D721Med (cell line): ENCODE measurements at places on chromosomes 1 and 21.
A peak's percentile ranks its signal among the peaks of the same experiment; 100 is the strongest.

- DNase-seq = no peak
These were observed 103.2 kb upstream of the COA6 start for GRCh38 chr1:234270093-234270492.

DNA sequence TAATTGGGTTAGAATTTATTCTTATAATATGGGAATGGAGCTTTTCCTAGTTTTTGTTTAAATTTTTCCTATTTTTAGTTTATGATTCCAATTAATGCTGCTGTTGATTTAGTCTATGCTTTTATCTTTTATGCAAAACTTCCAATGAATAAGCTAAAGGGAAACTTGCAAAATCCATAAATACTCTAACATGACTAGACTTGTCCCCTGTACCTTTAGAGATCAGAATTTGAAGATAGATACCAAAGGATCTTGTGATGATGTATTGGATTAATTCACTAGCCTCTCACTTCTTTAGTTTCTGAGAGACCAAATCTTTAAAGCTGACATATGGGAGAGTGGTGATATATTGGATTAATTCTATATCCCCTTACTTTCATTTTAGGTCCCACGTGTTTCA lies 306.6 kb upstream of the PRMT6 start:
- DNase-seq = no peak

GRCh38 chr1:89525169-89525855 lies 683 bp downstream of the LRRC8B start:
- DNase-seq = no peak

- DNase-seq = no peak
These were observed 1237.5 kb downstream of the AMY1C start for GRCh38 chr1:104987210-104987609.

DNA sequence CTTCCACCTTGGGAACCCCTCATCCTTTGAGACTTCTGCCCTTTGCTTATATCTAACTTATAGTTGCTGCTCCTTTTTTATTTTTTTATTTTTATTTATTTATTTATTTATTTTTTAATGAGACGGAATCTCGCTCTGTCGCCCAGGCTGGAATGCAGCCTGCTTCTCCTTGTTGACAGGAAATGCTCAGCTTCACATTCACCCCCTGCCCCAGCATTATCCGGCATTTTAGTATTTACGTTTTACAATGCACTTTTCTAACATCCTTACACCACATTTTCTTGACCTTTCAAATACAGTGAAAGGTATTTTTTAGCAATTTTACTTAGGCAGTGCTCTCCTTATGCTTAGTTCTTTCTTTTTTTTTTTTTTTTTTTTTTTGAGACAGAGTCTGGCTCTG lies 14.9 kb downstream of the CXADR start:
- no peak for DNase-seq

- DNase-seq = no peak
These were observed 5.1 kb upstream of the PLEKHO1 start for GRCh38 chr1:150144606-150145005.

DNA sequence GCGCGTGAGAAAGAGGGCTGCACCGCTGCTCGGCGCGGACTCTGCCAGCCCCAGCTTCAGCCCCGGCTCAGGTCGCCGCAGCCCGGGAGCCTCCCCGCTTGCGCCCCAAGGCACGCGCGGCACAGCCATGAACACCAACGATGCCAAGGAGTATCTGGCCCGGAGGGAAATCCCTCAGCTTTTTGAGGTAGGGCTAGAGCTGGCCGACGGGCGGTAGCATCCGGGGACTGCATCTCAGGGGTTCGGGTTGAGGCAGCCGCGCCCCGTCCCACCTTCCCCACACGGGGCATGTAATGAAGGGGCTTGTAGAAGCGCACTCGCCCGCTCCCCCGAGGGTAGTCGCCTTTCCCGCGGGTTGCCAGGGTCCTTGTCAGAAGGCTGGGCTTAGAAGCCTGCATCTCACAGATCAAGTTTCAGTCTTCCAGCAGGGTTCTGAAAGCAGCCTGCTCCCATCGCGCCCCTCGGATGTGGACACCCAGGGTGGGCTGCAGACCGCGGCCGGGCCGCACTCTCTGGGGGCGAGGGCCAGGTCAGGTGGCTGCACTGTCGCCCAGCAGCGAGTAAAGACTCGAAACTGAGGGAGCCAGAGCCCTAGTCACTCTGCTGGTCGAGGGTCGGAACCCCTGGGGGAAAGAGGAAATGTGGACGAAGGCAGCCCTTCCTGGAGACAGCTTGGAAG lies 507 bp downstream of the AK5 start:
- DNase-seq = peak; percentile 32

- no peak for DNase-seq
These were observed 230.5 kb downstream of the TPR start for GRCh38 chr1:186144505-186144904.

- DNase-seq = peak; percentile 13
These were observed 44.6 kb downstream of the TTLL7 start for GRCh38 chr1:83954166-83954823.

GRCh38 chr1:86288586-86289147 lies 107.5 kb downstream of the ODF2L start:
- no peak for DNase-seq

GRCh38 chr1:62407398-62408009 lies 29.3 kb upstream of the USP1 start:
- peak; percentile 30 for DNase-seq

DNA sequence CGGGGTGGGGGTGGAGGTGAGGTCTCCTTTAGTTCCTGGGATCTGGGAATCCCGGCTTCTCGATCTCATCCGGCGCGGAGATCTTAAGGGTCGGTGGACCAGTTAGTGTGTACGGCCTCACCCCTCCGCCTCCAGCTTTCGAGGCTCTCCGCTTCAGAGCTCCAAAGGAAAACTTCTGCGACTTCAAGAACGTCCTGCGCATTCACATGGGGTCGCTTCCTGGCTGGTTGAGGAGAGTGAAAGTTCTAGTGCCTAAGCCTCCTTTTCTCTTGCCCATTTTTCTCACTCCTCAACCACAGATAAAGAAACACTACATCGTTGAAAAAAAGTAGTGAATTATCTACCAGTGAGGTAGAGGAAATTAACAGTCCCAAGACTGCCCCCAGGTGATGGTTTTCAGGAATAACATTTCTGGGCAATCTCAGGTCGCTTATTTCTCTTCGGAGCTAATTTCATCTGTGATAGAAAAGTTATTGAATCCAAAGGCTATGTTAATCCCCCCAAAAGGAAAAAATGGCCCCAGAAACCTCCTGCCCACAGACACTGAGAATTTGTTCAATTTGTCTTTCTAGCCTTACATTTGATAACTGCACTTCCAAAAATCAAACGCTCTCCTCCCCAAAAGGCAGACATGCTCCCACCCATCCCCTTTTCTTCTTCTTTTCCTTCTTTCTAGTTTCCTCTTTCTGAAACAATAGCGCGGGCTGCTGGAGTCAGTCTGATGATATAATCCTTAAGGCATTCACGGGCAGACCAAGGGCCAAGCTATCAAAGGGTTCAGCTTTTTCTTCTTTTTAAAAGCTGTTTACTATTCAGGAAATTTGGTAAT lies 20.6 kb upstream of the TBX15 start:
- no peak for DNase-seq
